Mesenteric fat pad (tissue), 1 donor: ENCODE measurements at places on chromosomes 7 and 10. TPM values are rescaled to one million over a fixed set of nuclear protein-coding genes. Genes with fewer than 3 reads are reported as not detected.

GRCh38 chr10:118036281-118036875 is 10.4 kb downstream of the RAB11FIP2 start:
- no peak for DNase-seq

DNA sequence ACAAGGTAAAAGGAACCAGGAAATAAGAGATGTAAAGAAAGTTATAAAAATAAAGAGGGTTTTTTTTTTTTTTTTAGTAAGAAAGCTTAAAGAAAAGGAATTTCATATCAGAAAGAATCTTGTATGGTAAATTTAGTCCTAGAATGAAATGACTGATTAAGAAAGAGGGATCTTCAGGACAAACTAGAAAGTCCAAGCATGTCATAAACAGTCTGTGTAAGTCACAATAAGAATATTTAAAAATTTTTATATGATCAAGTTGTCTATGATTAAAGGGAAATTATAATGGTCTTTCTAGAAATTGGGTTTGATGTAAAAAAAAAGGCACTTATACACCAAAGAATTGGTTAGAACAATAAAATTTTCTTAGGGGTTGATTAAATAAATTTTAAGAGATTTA is 289.5 kb downstream of the XPNPEP1 start:
- DNase-seq = no peak

- DNase-seq = peak; percentile 45
These were observed 41.7 kb upstream of the NRF1 start for GRCh38 chr7:129569811-129570215.

DNA sequence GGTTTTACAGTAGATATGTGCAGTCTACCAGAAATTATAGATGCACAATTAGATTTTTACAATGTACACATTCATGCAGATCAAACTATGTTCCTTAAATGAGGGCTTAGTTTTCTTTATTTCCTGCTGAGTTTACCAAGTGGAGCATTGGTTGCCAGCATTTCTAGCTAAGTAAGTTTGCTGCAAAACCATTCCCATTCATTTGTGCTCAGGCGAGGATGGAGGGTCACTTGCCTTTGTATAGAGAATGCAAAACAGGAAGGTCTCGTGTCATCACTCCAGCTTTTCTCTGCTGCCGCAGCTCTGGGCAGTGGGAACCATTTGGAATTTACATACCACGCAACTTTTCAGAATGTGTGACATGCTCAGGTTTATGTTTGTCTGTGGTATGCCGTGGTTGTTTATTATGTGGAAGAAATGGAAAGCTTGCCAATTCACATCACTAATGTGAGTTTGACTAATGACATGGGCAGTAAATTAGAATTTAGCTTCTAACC is 198.6 kb downstream of the TRIL start:
- no peak for DNase-seq

- DNase-seq = no peak
These were observed 203.2 kb downstream of the DNAJB6 start for GRCh38 chr7:157540020-157540419.

DNA sequence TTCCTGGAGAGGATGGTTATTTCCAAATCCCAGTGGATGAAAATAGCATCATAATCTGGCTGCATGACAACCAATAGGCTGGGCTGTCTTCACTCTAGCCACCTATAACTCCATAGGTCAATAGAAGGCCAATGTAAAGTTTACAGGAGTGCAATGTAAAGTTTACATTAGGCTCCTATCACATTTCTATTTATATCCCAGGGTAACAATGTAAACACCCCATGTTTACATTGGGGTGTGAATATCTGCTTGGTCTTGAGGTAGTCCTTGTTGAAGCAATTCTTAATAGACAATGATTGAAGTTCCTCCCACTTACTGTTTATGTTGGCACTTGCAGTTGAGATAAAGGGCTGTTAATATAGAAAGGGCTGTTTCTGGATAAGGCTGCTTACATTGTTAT is 21.5 kb downstream of the CH25H start:
- no peak for DNase-seq

- no peak for DNase-seq
These were observed 11.7 kb upstream of the HOXA2 start for GRCh38 chr7:27113991-27114769.

GRCh38 chr7:101688183-101688831 is 59.2 kb upstream of the MYL10 start:
- DNase-seq = peak; percentile 95

DNA sequence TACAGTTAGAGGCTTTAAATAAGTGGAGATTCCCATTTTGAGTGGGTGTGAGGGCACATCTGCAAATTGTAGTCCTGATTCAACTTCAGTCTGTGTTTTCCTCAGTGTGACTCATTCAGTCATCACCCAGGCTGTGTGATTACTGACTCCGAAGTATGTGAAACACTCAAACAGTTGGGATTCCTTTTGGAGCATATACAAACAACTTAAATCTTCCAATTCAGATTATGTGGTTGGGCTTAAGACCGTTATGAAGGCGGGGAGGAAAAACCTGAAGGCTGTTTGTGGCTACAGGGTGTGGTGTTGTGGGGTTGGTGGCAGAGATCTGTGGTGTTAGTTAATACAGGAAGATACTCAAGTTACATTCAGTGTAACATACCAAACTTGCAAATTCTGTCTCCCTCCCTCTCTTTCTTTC is 259.7 kb upstream of the FERD3L start:
- no peak for DNase-seq

DNA sequence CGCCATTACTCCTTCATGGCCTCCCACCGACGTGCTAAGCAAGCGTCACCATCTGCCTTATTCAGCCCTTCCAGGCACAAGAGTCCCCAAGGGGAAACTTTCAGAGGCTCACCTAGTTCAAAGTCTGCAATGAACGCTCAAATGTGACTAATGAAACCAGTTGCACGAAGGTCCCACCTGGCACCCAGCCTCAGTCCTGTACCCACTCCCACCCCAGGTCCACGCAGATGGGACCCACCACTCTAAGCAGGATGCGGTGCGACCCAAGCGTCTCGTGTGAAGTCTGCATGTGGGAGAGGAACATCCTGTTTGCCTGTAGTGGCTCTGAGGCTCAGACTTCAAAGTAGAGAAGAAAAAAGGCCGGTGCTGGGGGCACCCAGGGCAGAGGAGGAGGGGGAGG is 40.3 kb downstream of the RGS10 start:
- DNase-seq = no peak

GRCh38 chr7:16634271-16634738 is 11.2 kb downstream of the ANKMY2 start:
- no peak for DNase-seq

The SRI gene
- 118 TPM for total RNA-seq

- no peak for DNase-seq
These were observed 104.9 kb downstream of the CDK14 start for GRCh38 chr7:90701021-90701420.

GRCh38 chr7:25619381-25619780 is 391.1 kb upstream of the NPVF start:
- no peak for DNase-seq

DNA sequence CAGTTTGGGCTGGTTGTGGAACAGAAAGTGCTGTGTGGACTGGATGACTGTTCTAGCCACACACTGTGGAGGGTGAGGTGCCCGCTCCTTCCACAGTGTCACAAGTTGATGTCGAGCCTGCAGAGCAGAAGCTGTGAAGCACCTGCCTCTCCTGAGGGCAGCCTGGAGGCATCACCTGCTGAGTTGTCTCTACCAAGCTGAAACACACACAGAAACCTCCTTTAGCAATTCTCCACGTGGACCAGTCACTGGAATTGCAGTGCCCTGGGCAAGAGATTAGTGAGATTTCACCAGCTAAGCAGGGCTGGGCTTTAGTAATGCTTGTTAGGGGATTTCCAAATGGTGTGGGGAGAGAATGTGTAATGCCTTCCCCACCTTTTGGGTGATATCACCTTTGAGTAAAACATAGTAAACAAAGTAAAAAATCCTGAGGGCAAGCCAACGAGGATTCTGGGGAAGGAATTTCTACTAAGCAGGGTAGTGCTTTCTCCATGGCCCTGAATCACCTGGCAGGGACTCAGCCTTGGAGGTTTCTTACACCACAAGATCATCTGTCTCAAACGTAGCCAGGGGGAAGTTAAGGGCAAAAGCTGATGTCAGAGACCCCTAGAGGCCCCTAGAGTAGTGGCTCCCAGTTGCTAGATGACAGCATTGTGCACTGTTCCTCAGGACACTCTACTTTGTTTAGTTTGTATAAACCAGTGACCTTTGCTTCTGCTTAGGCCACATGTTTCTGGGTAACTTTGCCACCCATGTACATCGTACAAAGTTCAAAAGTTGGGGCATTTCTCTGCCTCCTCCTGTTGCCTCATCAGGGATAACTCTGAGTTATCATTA is 233.1 kb upstream of the IGFBP3 start:
- no peak for DNase-seq

The CUTC gene
- 28.6 TPM for total RNA-seq

The CYP2C19 gene
- 0.19 TPM for total RNA-seq

GRCh38 chr7:141557360-141557759 is 6.2 kb downstream of the AGK start:
- no peak for DNase-seq

The TACR2 gene
- 0.61 TPM for total RNA-seq

- DNase-seq = peak; percentile 62
These were observed 37.1 kb downstream of the MAD1L1 start for GRCh38 chr7:2195400-2196246.

The FAM131B gene
- total RNA-seq = 1.8 TPM

The CTNNA3 gene
- 0.10 TPM for total RNA-seq

The C7orf57 gene
- not detected for total RNA-seq
